Stimulated activated CD8-positive, alpha-beta memory T cell treated with anti-CD3 and anti-CD28 coated beads, Interleukin-15, amount 100 ng/mL, for 4 hours (primary cell): ENCODE measurements at places on chromosomes 6 and 20.

- no peak for DNase-seq
Observed at GRCh38 chr20:43137160-43137559, 52.5 kb downstream of the PTPRT start.

GRCh38 chr6:158808941-158809678, 10.1 kb downstream of the EZR start:
- no peak for DNase-seq

GRCh38 chr6:26017632-26017966, 55.0 kb downstream of the TRIM38 start:
- peak; percentile 67 for DNase-seq

- DNase-seq, result no peak
Observed at GRCh38 chr6:156557251-156557910, 219.8 kb upstream of the ARID1B start.

DNA sequence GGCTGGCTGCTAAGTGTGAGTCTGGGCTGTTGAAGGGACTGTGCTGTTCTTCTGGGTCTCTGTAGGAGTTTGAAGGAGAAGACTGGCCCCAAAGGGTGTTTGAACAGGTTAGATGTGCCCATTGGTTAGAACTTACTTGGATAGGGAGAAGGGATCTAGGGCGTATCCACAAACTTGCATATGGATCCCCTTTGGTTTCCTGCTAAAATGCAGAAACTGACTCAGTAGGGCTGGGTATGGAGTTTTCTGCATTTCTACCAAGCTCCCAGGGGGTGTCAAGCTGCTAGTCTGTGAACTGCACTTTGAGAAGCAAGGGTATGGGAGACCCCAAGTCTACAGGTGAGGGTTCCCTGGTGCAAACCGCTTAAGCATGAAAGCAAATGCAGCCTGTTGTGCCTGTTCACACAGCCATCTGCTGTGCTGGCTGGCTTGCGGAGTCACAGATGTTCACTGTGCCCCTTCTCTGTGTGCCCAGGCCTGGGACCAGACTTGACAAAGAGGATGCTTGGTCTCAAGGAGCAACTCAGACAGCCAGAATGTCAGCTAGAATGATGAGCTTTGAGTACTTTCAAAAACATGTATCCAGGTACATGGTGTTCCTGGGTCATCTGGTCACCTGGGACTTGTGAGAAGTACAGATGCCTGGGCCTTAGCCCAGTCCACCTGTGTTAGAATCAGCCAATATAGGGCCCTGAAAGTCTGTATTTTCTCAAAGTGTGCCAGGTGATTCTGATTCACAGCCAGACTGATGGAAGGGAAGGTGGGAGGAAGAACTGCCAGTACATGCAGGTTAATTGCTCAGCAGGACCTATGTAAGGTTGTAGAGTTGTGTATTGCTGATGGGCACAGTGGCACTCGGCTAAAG, 7.4 kb downstream of the PPP1R16B start:
- DNase-seq, result no peak

- DNase-seq, result no peak
Observed at GRCh38 chr6:50654155-50654554, 59.2 kb upstream of the TFAP2D start.

DNA sequence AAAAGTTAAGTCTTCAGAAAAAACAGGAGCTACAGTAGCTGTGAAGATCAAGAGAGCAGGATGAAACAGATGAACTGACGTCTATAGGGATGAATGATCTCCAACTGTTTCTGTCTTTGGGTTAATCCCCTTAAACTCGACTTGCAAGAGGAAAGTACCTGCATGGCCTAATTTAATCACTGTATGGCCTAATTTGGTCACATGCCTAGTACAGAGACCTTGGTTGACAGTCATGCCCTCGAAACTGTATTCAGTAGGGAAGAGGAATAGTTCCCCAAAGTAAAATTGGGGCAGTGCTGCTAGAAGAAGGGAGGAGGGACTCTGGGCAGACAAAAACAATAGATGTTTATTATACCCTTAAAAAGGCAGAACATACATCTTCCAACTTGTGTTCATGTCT, 10.0 kb upstream of the SMAP1 start:
- no peak for DNase-seq
